ENCODE measurements at places on chromosomes 2 and 18. TPM values are rescaled to one million over a fixed set of nuclear protein-coding genes. Genes with fewer than 3 reads are reported as not detected.
A peak's percentile ranks its signal among the peaks of the same experiment; 100 is the strongest.

DNA sequence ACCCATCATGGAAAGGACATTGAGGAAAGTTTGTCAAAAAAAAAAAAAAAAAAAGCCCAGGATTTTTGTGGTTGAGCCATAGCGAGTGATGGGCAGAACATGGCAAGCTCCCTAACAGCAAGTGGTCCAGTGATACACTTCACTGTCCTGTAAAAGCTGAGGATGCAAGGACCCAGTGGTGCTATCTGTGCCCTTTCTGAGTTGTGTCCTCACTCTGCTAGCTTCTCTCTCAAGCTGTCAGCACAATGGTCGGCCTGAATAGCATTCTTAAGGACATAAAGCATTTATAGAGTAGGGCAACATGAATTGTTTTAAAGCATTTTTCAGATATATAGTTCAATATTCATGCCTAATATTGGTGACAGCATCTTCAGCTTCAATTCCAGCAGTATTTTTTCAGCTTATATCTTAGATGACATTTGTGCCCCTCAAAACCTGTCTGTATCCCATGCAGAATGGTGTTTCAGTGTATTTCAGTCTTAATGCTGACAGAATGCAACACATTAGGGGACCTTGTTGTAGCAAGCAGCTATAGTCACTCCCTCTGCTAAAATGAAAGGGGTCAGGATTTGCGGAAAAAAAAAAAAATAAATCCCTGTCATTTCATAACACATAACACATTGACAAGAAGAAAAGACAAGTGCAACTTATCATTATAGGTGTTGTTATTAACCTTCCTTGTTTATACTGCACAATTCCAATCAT, 496.7 kb downstream of the THSD7B start:
- DNase-seq: no peak

DNA sequence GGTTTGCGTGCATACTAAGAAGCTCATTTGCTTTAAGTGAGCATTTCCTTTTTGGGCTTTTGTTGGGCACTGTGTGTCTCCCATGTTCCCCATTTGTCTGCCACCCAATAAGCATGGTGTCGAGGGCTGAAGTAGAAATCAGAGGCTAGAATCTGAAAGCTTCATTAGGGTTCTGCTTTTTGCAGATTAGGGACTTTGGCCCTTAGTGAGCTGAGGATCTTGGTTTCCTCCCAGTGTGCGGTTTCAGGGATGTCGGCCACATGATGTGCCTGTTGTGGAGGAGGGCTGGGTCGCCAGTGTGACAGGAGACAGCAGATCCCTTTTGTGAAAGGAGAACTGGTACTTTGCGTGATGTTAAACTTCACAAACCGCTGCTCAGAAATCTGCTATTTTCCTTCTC, 41.1 kb downstream of the PLEKHB2 start:
- DNase-seq: no peak

CDK5R2 gene
- not detected for total RNA-seq

ANKRD30BL gene
- total RNA-seq: not detected

KRTCAP3 gene
- not detected for total RNA-seq

DNA sequence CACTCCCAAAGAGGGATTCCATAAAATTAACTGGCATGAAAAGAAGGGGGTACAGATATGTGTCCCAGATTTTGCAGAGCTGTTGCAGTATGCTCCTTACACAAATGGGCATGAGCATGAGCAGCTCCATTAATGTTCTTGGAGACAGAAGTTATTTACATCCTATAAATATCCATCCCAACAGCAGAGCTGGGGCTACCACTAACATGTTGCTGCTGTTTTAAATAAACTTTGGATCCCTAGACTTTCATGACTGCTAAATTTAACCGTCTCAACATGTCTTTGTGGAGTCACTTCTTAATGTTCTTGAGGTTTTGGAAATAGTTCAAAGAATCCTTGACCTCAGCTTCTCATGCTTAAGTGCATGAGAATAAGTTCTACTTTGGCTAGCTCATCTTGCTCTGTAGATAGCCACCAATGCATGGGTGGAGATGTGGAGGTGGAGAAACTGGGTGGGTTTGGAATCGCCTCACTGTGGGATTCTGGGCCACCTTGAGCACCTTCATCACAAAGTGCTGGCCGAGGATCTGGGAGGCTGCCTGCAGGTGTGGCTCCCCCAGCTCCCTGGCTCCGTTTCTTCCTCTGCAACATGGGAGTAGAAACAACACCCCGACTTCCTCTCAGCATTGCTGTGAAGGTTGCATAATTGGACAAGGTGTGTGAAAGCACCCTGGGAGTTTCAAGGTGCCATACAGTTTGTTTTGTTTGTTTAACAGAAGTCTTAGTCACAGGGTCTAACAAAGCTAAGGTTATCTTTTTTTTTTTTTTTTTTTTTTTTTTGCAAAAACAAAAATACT, 307.2 kb downstream of the MYCN start:
- DNase-seq: no peak

DOK1 gene
- total RNA-seq: 18.2 TPM

RND3 gene
- 29.8 TPM for total RNA-seq

GRCh38 chr2:164777847-164778461, 63.7 kb downstream of the COBLL1 start:
- DNase-seq: no peak

DNA sequence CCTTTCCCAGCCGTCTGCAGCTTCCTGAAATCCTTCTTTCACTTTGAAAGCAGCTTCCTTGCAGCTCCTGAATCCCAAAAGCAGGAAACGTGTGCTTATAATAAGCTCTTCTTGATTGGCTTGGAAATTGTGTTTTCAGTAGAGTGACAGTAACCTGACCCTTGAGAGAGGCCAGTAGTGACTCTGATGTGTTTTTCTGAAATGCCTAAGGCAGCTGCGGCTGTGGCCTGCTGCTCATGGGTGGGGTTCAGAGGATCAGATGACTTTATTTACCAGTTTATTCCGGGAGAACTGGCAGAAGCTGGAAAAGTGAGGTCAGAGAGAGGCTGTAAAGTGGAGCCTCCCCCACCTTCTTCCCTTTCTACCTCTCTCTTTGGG, 31.9 kb upstream of the RPIA start:
- DNase-seq: peak; percentile 76

DNA sequence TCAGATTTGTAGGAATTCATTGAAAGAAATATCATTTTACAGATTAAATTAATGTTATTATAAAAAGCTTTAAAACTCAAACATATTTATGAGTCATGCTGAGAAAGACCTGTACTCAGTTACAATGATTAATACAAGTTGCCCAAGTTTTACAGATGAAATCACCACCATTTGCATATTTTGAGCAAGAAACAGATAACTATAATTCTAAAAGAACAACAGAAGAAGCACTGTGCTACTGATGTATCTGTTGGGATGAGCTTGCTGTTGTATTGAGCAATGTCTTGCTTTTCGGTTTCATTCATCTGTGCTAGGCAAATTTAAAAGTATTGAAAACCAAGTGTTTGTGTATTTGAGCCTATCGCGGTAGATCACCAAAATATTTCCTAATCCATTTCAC, 1589.1 kb upstream of the ZEB2 start:
- no peak for DNase-seq

DNA sequence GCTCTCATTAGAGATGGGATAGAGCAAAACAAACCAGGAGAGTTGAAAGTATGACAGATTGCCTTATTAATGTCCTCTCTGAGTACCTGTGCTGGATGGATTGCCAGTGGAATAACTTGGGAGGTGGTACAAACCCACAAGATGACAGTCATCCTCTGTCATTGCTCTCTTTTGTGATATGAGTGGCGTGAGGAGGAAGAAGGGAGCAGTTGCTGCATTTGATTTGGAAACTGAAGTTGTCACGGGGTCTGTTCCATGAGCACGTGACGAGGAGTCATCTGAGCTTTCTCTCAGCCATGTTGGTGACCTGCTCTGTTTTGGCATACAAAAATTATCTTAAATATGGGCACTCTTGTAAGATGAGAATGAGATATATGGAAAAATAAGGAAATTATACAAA, 204.9 kb downstream of the FAM210A start:
- no peak for DNase-seq

DNA sequence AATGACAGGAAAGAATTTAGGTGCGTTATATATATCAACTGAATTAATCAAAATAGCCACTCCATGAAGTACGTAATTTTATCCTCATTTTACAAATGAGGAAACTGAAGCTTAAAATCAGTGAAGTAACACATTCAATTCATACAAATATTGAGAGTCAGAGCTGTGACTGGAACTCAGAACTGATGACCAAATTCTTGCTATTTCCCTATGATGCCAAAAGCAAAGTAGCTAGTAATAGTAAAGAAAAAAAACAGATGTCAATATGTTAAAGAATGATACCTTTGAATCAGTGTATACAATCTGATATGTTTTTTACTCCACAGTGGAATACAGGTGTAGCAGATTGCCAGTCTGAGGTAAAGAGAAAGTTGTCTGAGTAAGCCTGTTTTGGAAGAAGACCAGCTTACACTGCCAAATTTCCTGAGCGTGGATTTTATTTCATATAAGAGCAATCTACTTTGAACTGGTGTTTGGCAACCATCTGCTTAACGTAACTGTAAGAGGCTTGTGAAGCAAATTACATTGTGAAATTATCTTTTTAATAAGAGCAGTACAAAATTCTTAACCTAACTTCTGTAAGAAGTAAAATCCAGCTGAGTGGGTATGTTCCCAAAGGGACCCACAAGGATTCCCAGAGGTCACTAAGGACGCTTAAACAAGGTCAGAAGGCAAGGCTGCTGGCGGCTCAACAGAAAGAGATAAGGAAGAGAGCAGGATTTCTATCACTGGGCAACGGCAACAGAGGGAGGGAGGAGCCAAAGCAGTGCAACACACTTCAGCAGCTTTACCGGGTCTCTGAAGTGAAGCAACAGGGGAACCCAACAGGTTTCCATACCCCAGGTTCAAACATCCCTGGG, 85.6 kb downstream of the IKZF2 start:
- DNase-seq: no peak

DNA sequence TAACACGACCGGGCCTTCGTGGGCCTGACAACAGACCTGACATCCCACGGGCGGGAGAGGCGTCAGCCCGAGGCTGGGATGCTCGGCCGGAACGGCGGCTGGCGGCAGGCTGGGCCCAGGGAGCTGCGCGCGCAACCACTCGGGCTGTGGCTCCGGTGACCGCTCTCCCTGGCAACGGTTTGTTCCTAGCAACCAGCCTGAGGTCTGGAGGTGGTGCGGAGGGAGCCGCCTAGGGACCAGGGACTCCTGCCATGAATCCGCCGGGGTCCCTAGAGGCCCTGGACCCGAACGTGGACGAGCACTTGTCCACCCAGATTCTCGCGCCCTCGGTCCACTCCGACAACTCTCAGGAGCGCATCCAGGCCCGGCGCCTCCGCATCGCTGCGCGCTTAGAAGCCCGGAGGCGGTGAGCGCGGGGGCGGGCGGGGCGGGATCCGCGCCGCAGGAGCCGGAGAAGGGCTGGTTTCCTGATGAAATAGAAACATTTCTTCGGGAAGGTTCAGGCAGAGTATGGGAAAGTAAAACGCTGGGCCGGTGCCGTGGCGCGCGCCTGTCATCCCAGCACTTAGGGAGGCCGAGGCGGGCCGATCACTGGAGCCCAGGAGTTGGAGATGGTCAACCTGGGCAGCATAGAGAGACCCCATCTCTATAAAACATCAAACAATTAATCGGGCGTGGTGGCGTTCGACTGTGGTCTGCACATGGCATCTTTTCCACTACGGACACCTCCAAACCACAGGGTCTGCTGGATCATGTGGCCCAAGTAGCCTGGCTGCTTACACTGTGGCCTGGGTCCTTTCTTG, at the start of gene DRC1:
DRC1 (plus strand) TSS at position 182 of the 803 bp plus-strand sequence; CDS start at position 252, 70 bp downstream.
- DNase-seq: peak; percentile 68

RUFY4 gene
- 0.16 TPM for total RNA-seq

PAX8 gene
- 0.41 TPM for total RNA-seq

DNA sequence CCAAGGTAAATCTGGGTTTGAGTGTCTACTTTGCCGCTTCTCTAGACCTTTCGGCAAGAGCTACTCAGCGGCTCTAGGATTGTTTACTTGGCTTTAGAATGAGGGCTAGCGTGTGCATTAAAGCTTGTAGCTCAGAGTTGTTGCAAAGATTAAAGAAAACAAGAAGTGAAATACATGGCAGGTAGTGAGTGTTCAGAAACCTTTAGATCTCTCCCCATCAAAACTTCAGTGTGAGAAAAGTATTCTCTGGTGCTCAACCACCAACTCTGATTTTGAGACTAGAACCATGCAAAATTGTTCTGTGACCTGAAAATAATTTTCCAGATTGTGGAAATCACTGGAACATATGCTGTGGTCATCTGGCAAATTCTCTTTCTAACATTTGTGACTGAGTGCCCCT, 512.0 kb downstream of the CMPK2 start:
- DNase-seq: no peak

- DNase-seq: no peak
These were observed 356.8 kb downstream of the NR4A2 start for GRCh38 chr2:155975734-155976133.

GRCh38 chr18:46297621-46298020, 193.4 kb downstream of the HAUS1 start:
- DNase-seq: no peak

GRCh38 chr2:128604045-128604444, 285.4 kb upstream of the HS6ST1 start:
- peak; percentile 27 for DNase-seq

SERPINB12 gene
- not detected for total RNA-seq

DNA sequence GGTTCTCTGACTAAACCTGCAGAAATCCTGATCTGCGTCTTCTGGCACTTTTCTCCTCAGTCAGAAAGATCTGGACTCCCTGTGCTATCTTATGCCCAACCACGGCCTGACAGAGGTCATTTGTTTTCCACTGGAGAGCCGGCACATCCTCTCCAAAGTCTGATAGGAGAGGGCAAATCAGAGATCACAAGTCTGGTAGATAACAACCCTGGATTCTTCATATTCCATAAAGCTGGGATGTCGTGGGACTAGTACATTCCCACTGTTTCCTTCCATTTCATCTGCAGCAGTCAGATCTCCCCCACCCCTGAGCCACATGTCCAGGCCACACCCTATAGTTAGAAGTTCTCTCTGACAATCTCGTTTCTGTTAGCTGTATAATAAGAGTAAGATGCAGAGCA, 157.0 kb downstream of the MGAT5 start:
- DNase-seq: no peak

DNA sequence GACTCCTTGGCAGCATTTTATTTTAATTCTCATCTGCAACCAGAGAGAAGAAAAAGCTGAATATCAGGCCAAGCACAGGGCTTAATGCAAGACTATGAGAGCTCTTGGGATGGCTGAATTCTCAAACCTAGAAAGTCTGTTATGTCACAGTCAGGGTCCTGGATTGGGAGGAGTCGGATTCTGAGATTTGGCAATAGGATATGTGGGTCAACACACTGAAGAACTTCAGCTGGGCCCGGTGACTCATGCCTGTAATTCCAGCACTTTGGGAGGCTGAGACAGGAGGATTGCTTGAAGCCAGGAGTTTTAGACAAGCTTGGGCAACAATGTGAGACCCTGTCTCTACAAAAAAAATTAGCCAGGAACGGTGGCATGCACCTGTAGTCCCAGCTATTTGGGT, 102.4 kb downstream of the COL3A1 start:
- DNase-seq: peak; percentile 78

PPIL3 gene
- total RNA-seq: 11.8 TPM

GRCh38 chr2:118529908-118530599, 317.4 kb downstream of the EN1 start:
- no peak for DNase-seq

- DNase-seq: no peak
These were observed 442.6 kb downstream of the CMPK2 start for GRCh38 chr2:6423157-6423556.

GRCh38 chr2:74413001-74413698, 8.3 kb downstream of the C2orf81 start:
- no peak for DNase-seq

All from sigmoid colon (tissue), 7 donors.